ENCODE measurements at places on chromosomes 5 and 9.
A peak's percentile ranks its signal among the peaks of the same experiment; 100 is the strongest.

DNA sequence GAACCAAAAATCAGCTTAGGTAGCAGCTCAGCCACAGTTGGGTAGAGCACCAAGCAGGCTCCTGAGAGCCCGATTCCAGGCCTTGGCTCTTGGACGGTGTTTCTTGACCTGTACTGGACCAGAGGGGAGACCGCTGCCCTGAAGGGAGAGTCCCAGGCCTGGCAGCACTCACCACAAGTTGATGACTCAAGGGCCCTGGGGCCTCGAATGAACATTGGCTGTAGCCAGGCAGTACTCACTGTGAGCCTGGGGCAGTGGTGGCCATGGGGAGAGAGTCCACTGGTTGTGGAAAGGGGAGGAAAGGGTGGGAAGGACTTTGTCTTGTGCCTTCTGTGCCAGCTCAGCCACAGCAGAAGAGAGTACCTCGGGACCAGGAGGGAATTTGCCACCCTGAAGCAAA, 166.1 kb downstream of the EDIL3 start:
- no peak for DNase-seq

DNA sequence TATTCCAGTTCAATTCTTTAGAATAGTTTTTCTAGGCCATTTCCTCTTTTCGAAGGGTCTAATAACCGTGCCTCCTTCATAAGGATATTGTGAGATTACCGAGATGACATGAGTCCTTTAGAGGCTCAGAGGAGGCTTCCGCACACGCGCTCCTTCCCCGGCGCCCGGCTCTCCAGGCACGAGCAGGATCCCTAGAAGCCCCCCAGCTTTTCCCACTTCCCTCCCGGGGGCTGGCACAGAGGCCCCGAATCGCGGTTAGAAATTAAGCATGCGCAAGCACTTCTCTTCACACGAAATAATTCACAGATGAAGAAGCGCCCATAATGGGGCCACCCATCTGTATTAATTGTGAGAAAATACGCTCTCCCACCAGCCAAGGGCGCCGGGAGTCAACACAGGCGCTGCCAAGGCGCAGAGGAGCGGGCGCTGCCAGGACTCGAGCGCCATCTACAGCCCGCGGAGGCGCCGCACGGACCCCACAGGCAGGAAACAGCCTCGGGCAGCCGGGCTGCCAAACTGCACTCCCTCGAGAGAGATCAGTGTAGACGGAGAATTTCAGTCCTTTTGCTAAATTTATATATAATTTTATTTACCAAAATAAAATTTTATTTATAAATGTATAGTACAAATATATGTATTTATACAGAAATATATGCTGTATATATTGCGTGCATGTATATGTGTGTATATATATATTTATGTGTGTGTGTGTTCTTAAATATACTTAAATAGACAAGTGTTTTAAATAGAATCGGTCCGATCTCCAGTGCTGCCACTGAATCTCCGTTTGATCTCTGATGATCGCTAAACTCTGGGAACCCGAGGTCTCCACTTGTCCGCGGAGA, 258.1 kb upstream of the NFIL3 start:
- peak; percentile 89 for DNase-seq

- no peak for DNase-seq
These were observed 39.9 kb upstream of the LPCAT1 start for GRCh38 chr5:1563617-1564181.

DNA sequence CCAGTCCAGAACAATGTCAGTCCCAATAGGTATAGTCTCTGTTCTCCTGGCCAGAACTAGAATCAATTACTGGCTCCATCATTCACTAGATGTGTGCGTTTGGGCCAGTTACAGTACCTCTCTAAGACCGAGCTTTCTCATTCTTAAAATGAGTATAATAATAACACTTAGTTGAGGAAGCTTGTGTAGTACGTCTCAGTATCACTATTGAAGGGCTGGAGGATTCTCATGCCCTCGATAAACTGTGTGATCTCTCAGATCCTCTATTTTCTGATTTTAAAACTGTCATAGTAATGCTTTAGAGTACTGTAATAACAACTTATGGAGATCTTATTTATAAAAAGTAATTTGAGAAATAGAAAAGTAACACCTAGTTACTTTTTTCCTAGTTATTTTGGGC, 50.7 kb downstream of the CDKN2A start:
- DNase-seq = no peak
